ENCODE measurements at places on chromosomes 7 and 10. TPM values are rescaled to one million over a fixed set of nuclear protein-coding genes. Genes with fewer than 3 reads are reported as not detected.

DNA sequence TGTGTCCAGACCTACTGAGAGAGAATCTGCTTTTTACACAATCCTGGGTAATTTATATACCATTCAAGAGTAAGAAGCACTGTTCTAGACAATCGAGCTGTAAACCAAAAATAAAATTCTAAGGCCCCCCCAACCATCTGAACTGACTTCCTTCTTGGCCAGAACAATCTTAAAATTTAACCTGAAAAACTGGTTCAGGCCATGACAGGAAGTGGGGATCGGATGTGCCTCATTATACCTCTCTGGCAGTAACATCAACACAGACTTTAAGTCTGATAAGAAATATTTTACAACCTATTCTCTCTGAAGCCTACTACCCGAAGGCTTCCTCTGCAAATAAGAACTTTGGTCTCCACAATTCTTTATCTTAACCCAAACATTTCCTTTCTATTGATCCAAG is 75.2 kb upstream of the KIF5B start:
- DNase-seq: no peak
- no peaks in the 10 kb centered on the region for H3K27me3 ChIP-seq
- no peak overlapping the region for H3K4me3 ChIP-seq
- H3K27ac ChIP-seq: no peak overlapping the region
- no peaks in the 10 kb centered on the region for H3K36me3 ChIP-seq

- peaks cover 32% of the 10 kb centered on the region for H3K36me3 ChIP-seq
- no peaks in the 10 kb centered on the region for H3K27me3 ChIP-seq
- DNase-seq: no peak
- no peaks in the 10 kb centered on the region for H3K4me1 ChIP-seq
- H3K27ac ChIP-seq: no peak overlapping the region
Observed at GRCh38 chr10:123212640-123213039, 58.4 kb downstream of the BUB3 start.

- H3K36me3 ChIP-seq: peaks cover 2% of the 10 kb centered on the region
- H3K4me1 ChIP-seq: peaks cover 56% of the 10 kb centered on the region
- DNase-seq: no peak
- H3K27me3 ChIP-seq: no peaks in the 10 kb centered on the region
Observed at GRCh38 chr7:35645691-35646090, 49.2 kb downstream of the HERPUD2 start.

- H3K36me3 ChIP-seq: no peaks in the 10 kb centered on the region
- no peak overlapping the region for H3K27ac ChIP-seq
- H3K4me3 ChIP-seq: no peak overlapping the region
- H3K4me1 ChIP-seq: no peaks in the 10 kb centered on the region
- no peak for DNase-seq
Observed at GRCh38 chr7:95669513-95669912, 73.2 kb upstream of the PDK4 start.

Gene ZPBP
- not detected for total RNA-seq

Gene MRLN
- not detected for total RNA-seq

DNA sequence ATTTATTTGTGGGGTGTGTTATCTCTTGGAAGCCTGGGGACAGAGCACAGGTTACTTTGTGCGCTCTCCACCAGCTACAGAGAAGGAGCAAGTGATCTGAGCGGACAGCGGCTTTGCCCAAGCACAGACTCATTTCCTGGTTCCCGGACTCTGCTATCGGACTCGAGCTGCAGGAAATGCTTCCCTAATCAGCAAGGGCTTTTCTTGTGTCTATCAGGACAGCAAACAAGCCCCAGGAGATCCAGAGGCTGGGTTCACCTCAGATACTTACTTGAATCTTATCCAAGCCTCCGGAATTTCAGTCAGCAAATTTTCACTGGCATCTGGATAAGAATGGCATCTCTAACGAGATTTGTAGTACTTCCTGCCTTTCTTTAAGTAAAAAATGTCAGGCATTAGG is 27.8 kb downstream of the MRC1 start:
- DNase-seq: no peak
- no peak overlapping the region for H3K4me3 ChIP-seq
- H3K36me3 ChIP-seq: no peaks in the 10 kb centered on the region
- peaks cover 3% of the 10 kb centered on the region for H3K27me3 ChIP-seq

GRCh38 chr10:21516242-21517131 is 9.0 kb downstream of the SKIDA1 start:
- peaks cover 73% of the 10 kb centered on the region for H3K27me3 ChIP-seq
- no peaks in the 10 kb centered on the region for H3K36me3 ChIP-seq
- peak overlapping the region; percentile 84 for H3K4me3 ChIP-seq
- peaks cover 34% of the 10 kb centered on the region for H3K4me1 ChIP-seq
- DNase-seq: peak; percentile 60

DNA sequence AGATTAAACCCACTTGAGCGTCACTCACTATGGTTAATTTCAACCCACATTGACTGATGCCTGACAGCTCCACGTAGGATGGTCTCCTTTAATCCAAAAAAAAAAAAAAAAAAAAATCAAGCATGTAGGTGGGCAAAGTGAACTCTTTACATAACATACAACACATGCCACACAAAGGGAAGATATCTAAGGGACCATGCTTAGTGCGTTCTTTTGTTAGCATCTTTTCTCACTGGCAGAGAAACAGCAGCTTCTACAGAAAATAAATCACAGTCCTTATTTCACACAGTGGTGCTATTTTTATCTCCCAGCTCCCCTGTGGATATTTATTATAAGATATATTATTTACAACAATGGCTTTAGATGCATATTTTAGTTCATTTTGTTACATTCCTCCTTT is 652.0 kb upstream of the CELF2 start:
- no peak for DNase-seq
- H3K27me3 ChIP-seq: peaks cover 4% of the 10 kb centered on the region
- H3K4me3 ChIP-seq: no peak overlapping the region
- H3K4me1 ChIP-seq: no peaks in the 10 kb centered on the region
- no peak overlapping the region for H3K27ac ChIP-seq

DNA sequence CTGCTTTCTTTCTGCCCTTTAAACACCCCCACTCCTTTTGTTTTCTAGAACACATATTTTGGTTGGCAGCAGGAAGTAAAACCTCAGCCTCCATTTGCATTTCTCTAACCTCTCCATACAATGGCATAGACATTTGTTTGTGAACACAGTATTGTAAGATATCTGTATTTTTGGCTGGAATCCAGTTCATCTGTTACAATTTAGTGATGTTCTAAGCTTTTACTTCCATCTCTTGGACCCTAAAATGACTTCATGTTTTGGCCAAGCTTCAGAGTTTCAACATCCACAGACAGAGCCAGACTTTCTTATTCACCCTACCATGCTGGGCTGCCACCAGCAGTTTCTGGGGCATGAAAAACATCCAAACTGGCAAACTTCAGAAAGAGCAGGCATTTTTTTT is 21.1 kb upstream of the AUTS2 start:
- H3K4me3 ChIP-seq: no peak overlapping the region
- no peaks in the 10 kb centered on the region for H3K4me1 ChIP-seq
- peaks cover 2% of the 10 kb centered on the region for H3K27me3 ChIP-seq
- H3K27ac ChIP-seq: no peak overlapping the region

DNA sequence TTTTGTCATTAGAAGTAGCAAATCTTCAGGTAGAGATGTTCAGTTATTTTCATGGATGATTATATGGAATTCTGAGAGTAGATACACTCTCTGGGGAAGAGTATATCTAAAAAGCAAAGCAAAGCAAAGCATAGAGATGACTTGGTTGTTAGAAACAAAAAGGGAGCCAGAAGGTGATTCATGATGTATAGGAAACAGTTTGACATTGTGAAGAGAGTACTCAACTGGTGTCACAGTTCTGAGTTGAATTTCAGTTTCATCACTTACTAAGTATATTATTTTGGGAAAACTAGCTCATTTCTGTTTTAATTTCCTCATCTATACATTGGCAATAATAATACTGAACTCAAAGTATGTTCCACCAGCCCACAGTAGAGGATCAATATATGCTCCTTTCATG is 86.8 kb downstream of the SEMA3C start:
- no peak for DNase-seq
- H3K27ac ChIP-seq: no peak overlapping the region
- no peak overlapping the region for H3K4me3 ChIP-seq
- H3K4me1 ChIP-seq: no peaks in the 10 kb centered on the region
- H3K36me3 ChIP-seq: no peaks in the 10 kb centered on the region
- H3K27me3 ChIP-seq: no peaks in the 10 kb centered on the region

DNA sequence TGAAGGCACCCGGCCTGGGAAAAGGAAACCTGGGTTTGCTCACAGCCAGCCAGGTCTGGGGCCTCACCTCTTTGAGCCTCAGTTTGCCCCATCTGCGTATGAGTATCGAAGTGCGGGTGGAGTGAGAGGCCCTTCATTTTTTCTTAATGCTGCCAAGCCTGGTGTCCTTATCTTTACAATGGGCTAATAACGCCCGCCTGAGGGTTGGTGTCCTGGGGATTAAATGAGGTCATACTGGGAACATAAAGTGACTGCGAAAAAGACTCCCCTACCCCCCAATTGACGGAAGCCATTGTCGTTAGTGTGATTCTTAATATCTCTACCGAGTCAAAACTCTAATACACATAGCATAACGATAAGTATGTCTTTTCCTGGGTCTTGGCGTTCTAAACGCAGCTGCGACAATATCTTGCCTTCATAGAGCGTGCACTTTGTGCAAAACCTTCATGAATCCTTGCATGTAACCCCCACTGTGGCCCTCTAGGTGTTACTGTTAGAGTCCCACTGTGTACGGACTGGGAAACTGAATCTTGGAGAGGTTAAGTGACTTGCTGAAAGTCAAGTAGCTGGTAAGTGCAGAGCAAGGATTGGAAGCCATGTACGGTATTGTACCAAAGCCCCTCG is 11.4 kb upstream of the GRB10 start:
- H3K36me3 ChIP-seq: no peaks in the 10 kb centered on the region
- no peak overlapping the region for H3K27ac ChIP-seq
- no peak for DNase-seq

DNA sequence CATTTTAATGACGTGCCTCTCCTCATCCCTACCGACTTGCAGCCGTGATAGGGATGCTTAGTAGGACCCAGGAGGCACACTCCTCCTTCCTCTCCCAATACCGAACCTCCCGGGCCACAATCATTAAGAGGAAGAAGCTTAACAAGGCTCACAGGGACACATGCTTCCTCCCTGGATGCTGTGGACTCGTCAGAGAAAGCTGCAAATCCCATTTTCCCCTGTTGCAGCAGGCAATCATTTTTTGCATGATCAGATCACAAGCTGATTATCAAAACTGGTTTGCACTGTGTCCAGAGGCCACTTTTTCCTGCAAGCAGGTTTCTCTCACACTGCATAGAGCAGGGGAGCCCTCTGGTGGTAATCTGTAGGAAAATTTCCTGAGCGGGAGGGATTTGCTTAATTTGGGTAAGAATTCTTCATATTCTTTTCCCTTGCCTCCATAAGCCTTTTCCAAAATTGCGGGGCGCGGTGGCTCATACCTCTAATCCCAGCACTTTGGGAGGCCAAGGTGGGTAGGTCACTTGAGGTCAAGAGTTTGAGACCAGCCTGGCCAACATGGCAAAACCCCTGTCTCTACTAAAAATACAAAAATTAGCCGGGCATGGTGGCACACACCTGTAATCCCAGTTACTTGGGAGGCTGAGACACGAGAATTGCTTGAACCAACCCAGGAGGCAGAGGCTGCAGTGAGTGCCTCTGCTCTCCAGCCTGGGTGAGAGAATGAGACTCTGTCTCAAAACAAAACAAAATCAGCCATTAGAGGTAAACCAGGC is 16.1 kb upstream of the LAMB4 start:
- H3K27ac ChIP-seq: no peak overlapping the region
- no peaks in the 10 kb centered on the region for H3K4me1 ChIP-seq
- peak; percentile 48 for DNase-seq

- no peaks in the 10 kb centered on the region for H3K36me3 ChIP-seq
- no peak overlapping the region for H3K27ac ChIP-seq
- H3K4me1 ChIP-seq: no peaks in the 10 kb centered on the region
Observed at GRCh38 chr10:69831231-69831855, 29.6 kb downstream of the COL13A1 start.

Gene WDFY4
- total RNA-seq: not detected

GRCh38 chr7:158520825-158521224 is 66.8 kb downstream of the PTPRN2 start:
- DNase-seq: no peak
- no peak overlapping the region for H3K4me3 ChIP-seq
- no peaks in the 10 kb centered on the region for H3K36me3 ChIP-seq
- H3K4me1 ChIP-seq: no peaks in the 10 kb centered on the region
- peaks cover 7% of the 10 kb centered on the region for H3K27me3 ChIP-seq

Gene CC2D2B
- 0.15 TPM for total RNA-seq

GRCh38 chr10:110858297-110858934 is 13.3 kb upstream of the PDCD4 start:
- peak overlapping the region; percentile 72 for H3K27ac ChIP-seq
- H3K4me1 ChIP-seq: peaks cover 81% of the 10 kb centered on the region
- no peaks in the 10 kb centered on the region for H3K27me3 ChIP-seq
- DNase-seq: no peak
- no peak overlapping the region for H3K4me3 ChIP-seq

GRCh38 chr7:25752154-25752553 is 399.8 kb upstream of the NFE2L3 start:
- H3K4me3 ChIP-seq: no peak overlapping the region
- no peak for DNase-seq
- H3K36me3 ChIP-seq: no peaks in the 10 kb centered on the region
- no peaks in the 10 kb centered on the region for H3K4me1 ChIP-seq

Gene C7orf57
- total RNA-seq: 0.90 TPM

Gene LRRTM3
- total RNA-seq: not detected

DNA sequence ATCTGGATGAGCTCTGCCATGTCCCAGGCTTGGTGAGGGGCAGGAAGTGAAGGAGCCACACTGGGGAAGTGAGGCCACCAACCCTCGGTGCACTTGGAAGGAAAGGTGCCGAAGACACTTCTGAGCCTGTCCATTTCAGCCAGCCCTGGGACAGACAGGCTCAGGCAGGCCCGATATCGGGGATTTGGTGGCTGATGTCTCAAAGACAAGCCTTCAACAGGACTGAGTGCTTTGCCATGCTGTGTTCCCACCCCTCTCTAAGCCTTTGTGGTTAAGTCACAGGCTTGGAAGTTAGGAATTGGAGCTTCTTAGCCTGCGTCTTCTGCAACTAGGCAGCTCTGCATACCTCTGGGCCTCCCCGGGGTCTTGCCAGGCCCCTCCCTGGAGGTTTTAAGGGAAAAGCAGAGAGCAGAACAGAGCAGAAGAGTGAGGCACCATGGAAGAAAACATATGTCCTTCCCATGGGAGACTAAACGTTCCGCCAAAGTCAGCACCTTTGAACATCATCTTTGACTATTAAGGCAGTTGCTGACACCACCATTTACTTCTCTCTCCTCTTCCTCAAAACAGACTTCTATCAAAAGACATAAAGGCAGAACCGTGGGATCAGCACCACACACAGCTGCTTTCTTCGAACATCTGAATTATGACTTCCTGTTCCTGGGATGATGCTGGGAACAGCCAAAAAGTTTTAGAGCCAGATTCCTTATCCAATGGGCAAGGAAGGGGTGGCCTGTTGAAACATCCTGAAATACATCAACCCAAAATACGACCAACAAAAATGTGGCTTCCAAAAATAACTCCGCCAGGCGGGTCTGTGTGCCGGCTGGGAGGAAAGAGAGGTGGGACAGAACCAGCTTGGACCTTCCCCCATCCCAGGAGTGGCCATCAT is 71.8 kb downstream of the AFAP1L2 start:
- no peaks in the 10 kb centered on the region for H3K4me1 ChIP-seq
- H3K4me3 ChIP-seq: no peak overlapping the region
- H3K27me3 ChIP-seq: peaks cover 6% of the 10 kb centered on the region

GRCh38 chr10:125549653-125550052 is 133.3 kb downstream of the TEX36 start:
- no peak for DNase-seq
- no peaks in the 10 kb centered on the region for H3K27me3 ChIP-seq
- H3K36me3 ChIP-seq: no peaks in the 10 kb centered on the region

Gene TMEM213
- total RNA-seq: 0.39 TPM

Gene TAS2R3
- 0.63 TPM for total RNA-seq

Gene PHF14
- 31.5 TPM for total RNA-seq

Gene CNPY1
- not detected for total RNA-seq

Measured in activated CD4-positive, alpha-beta memory T cell treated with anti-CD3 and anti-CD28 coated beads for 36 hours (primary cell).